Fibroblast of lung (primary cell): ENCODE measurements at places on chromosomes 3 and 15.
A peak's percentile ranks its signal among the peaks of the same experiment; 100 is the strongest.

- H3K27me3 ChIP-seq: no peaks in the 10 kb centered on the region
- H3K27ac ChIP-seq: peak overlapping the region; percentile 79
- no peak overlapping the region for H3K4me3 ChIP-seq
- no peaks in the 10 kb centered on the region for H3K36me3 ChIP-seq
Measured at GRCh38 chr15:74050127-74050526, 32.2 kb downstream of the GOLGA6A start.

DNA sequence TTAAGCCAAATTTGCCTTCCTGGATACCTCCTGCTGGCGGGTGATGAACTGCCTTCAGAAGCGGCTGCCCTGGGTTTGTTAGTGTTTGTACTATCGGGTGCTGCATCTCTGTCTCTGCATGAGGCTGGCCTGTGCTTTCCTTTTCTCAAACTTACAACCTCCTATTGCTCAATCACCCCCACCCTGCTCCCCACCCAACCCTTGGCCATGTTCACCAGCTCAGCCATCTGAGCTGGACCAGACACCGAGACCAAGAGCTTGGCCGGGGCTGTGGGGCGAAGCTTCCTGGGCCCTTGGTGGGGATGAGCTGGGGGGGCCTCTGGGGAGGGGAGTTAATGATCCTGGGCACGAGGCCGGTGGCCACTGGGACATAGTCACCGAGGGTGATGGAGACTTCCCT lies 16.8 kb upstream of the FBLN2 start:
- H3K36me3 ChIP-seq: no peaks in the 10 kb centered on the region
- no peak overlapping the region for H3K27ac ChIP-seq
- no peak overlapping the region for H3K4me3 ChIP-seq
- peaks cover 6% of the 10 kb centered on the region for H3K4me1 ChIP-seq

GRCh38 chr3:64870876-64871646 lies 183.3 kb upstream of the ADAMTS9 start:
- no peaks in the 10 kb centered on the region for H3K4me1 ChIP-seq
- no peak overlapping the region for H3K4me3 ChIP-seq
- H3K27ac ChIP-seq: no peak overlapping the region
- DNase-seq: no peak
- H3K36me3 ChIP-seq: no peaks in the 10 kb centered on the region

DNA sequence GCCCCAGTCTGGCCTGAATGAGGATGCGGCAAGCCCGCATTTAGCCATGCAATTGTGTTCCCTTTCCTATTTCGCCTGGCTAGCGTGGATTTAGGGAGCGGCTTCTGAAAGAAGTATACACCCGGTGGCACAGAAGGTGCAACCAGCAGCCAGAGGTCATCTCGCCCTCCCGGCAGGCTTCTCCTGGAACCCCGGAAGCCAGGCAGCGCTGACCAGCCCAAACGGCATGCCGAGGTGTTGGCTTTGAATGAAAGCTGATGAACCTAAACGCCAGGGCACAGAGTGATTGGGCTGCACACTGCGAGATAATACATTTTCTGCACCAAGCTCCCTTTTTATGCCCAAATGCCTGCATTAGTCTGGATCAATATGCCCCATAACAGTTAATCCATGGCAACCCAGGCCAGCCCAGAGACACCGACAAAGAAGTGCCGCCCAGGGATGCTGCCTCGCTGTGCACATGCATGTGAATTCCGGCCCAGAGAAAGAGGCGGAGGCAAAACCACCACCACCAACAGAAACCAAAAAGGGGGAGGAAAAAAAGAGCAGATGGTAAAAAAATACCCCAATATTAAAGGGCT lies 1.4 kb downstream of the SRGAP3 start:
- H3K27me3 ChIP-seq: peaks cover 5% of the 10 kb centered on the region
- H3K27ac ChIP-seq: no peak overlapping the region
- no peaks in the 10 kb centered on the region for H3K4me1 ChIP-seq
- no peak for DNase-seq
- H3K36me3 ChIP-seq: no peaks in the 10 kb centered on the region
- H3K4me3 ChIP-seq: no peak overlapping the region

DNA sequence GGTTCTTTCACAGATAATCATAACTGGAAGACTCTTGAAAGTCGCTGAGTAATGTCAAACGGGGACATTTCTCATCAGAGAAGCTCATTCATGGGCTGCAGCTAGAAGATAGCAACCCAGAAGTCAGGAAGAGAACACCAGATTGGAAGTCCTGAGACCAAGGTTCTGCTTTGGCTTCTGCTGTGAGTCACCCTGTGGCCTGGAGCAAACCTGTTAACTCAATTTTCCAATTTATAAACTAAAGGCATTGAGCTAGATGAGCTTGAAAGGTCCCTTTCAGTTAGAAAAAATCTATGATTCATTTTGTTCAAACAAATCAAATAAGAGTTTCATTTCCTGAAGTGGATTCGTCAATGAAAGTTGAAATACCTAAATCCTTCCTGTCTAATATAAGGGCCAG lies 402.2 kb downstream of the EPHB1 start:
- H3K36me3 ChIP-seq: no peaks in the 10 kb centered on the region
- no peak overlapping the region for H3K27ac ChIP-seq
- no peak overlapping the region for H3K4me3 ChIP-seq
- no peaks in the 10 kb centered on the region for H3K27me3 ChIP-seq
- DNase-seq: peak; percentile 12

DNA sequence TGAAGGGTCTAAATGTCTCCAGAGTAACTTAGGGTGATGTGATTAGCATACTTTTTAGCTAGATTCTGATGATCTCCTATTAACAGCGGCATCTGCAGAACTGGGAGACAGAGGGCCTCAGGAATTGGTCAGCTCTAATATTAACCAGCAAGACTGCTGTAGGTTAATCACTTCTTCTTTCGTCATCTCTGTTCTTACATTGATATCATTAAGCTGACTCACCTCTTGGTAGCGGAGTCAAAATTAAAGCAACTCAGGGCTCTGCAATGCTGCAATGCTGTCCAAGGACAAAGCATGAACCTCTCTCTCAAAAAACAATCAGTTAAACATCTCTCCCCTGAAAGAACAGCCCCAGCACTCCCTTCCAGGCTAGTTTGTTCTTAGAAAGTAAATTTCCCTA lies 57.5 kb upstream of the TRA2B start:
- no peak overlapping the region for H3K4me3 ChIP-seq
- no peaks in the 10 kb centered on the region for H3K36me3 ChIP-seq
- peaks cover 10% of the 10 kb centered on the region for H3K4me1 ChIP-seq
- H3K27ac ChIP-seq: no peak overlapping the region
- H3K27me3 ChIP-seq: no peaks in the 10 kb centered on the region

DNA sequence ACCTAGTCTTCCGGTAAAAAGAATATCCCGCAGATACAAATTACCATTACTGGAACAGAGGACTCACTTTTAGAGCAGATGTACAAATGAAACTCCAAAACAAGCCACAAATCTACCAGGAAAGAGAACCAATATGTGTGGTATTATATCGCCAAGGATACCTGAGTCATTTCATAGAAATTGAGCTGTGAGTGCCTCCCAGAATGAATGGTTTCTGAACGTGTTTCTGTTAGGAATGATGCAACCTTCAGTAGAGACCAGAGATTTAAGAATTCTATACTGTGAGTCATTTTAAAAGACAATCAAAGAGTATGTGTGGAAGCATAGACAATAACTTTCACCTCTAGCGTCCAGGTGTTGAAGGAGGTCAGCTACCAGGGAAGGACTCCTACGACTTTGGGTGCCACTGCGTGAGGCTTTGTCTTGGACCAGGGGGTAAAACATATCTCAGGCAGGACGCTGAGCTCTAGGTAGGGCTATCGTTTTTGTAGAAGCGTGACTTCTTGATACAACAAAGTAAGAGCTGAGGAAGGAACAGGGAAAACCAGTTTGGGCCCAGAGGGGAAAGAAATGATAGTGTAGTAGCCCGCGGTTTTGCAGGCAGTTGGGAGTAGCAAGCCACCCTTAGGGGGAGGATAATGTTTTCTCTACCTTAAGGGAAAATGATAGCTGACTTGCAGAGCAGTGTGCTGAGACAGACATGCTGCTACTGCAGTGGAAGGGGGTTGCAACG lies 210.4 kb downstream of the TP63 start:
- no peaks in the 10 kb centered on the region for H3K4me1 ChIP-seq
- no peak overlapping the region for H3K27ac ChIP-seq
- H3K36me3 ChIP-seq: no peaks in the 10 kb centered on the region
- DNase-seq: peak; percentile 2

DNA sequence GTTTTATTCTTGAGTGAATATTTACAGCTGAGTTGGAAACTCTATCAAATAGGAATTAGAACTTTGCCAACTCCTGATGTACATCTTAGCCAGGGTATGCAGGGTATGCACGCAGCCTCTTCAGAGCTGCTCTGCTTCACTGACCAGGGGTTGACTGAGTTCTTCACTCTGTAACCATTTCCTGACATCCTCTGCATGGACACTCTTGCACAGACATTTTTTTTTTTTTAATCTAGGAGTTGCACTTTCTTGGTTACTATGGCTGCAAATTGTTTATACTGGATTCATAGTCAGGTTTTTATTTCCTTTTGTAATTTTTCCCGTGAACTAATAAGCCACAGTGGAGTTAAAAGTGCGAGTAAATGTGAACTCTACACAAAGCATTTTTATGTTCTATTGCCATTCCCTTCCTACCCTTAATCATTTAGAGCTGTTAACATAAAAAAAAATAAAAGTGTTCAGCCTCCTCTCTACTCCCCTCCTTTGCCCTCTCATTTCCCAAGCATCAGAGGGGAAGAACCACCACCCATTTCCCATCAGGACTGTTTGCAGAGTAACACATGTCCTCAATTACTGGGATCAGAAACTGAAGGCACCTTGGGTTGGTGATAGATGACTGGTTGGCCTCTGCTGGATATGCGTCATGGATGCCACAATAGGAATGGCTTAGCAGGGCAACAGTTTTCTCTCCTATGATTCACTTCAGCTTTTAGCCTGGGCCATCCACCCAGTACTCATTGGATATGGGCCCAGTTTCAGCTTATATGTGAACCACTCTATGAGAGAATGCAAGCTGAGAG lies 54.0 kb downstream of the DUT start:
- no peaks in the 10 kb centered on the region for H3K36me3 ChIP-seq
- no peak overlapping the region for H3K4me3 ChIP-seq
- H3K27me3 ChIP-seq: no peaks in the 10 kb centered on the region
- peak overlapping the region; percentile 62 for H3K27ac ChIP-seq
- peaks cover 12% of the 10 kb centered on the region for H3K4me1 ChIP-seq

- no peak overlapping the region for H3K4me3 ChIP-seq
- no peaks in the 10 kb centered on the region for H3K36me3 ChIP-seq
- no peaks in the 10 kb centered on the region for H3K27me3 ChIP-seq
- H3K27ac ChIP-seq: no peak overlapping the region
- DNase-seq: no peak
- H3K4me1 ChIP-seq: no peaks in the 10 kb centered on the region
Measured at GRCh38 chr3:64049832-64050231, 26.5 kb upstream of the PSMD6 start.

DNA sequence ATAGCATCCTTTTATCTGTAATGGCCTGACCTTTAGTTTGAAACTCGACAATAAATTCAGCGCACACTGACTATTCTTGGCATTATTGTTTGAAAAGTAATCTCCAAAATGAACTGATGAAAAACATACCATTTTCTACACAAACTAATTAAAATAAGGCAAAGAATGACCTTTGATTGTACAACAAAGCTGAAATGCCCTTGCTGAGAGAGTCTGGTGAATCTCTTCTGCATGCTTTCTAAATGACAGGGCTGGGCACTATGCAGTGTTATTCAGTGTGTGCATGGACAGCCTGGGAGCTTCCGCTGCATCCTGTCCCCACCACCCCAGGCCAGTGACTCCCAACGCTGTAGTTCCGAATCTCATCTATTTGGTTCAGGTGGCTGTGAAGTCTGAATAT lies 530.8 kb downstream of the FOXP1 start:
- peaks cover 2% of the 10 kb centered on the region for H3K36me3 ChIP-seq
- DNase-seq: no peak
- no peak overlapping the region for H3K27ac ChIP-seq
- H3K4me1 ChIP-seq: peaks cover 32% of the 10 kb centered on the region

GRCh38 chr3:119322835-119323722 lies 28.9 kb downstream of the ARHGAP31 start:
- H3K27ac ChIP-seq: peak overlapping the region; percentile 91
- H3K27me3 ChIP-seq: no peaks in the 10 kb centered on the region
- DNase-seq: peak; percentile 87

- no peaks in the 10 kb centered on the region for H3K36me3 ChIP-seq
- H3K27me3 ChIP-seq: peaks cover 5% of the 10 kb centered on the region
- no peak overlapping the region for H3K4me3 ChIP-seq
Measured at GRCh38 chr15:34783431-34783830, 11.9 kb downstream of the ACTC1 start.

DNA sequence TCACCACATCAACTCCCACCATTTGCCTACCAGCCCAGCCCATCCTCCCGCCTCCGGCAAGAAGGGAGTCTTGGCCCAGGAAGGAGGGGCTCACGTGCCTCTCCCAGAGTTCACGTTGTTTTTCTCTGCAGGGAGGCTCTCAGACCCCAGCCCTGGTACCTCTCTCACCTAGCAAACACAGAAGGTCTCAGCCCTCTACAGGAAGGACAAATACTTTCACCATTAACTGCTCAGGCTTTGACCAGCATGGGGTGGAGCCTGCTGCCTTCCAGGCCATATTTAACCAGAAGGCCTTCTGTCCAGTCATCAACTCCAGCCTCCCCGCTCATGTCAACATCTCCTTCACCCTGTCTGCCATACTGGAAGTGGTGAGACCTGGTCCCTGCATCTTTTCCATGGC lies 19.0 kb upstream of the HTR3E start:
- H3K36me3 ChIP-seq: no peaks in the 10 kb centered on the region
- DNase-seq: no peak
- H3K27ac ChIP-seq: no peak overlapping the region
- no peak overlapping the region for H3K4me3 ChIP-seq

DNA sequence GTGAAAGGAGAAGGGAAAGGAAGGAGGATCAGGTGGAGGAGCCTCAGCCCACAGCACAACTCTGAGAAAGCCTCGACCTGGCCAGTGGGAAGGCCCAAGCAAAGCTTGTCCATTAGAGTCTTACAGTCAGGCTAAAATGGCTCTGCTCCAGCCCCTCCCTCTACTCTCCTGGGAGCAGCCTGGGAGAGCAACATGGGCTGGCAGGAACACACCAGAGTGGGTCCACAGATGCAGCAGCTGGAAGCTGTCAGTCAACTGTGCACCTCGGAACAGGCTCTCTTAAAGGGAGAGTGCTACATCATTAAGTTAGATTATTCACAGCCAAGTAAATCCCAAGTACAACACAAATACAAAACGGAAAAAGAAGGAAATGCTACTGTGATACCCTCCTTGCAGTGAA lies 98.0 kb upstream of the LIMD1 start:
- H3K4me1 ChIP-seq: no peaks in the 10 kb centered on the region
- peaks cover 2% of the 10 kb centered on the region for H3K36me3 ChIP-seq

- H3K36me3 ChIP-seq: no peaks in the 10 kb centered on the region
- no peak overlapping the region for H3K4me3 ChIP-seq
- peaks cover 3% of the 10 kb centered on the region for H3K4me1 ChIP-seq
- H3K27ac ChIP-seq: no peak overlapping the region
- no peak for DNase-seq
Measured at GRCh38 chr3:29919571-29919970, 638.7 kb downstream of the RBMS3 start.

GRCh38 chr3:37905987-37906674 lies 44.5 kb downstream of the CTDSPL start:
- no peaks in the 10 kb centered on the region for H3K27me3 ChIP-seq
- H3K27ac ChIP-seq: peak overlapping the region; percentile 45
- peaks cover 18% of the 10 kb centered on the region for H3K4me1 ChIP-seq
- DNase-seq: peak; percentile 77
- no peaks in the 10 kb centered on the region for H3K36me3 ChIP-seq
